Suppressor macrophage (primary cell): ENCODE measurements at places on chromosomes 4 and X.

DNA sequence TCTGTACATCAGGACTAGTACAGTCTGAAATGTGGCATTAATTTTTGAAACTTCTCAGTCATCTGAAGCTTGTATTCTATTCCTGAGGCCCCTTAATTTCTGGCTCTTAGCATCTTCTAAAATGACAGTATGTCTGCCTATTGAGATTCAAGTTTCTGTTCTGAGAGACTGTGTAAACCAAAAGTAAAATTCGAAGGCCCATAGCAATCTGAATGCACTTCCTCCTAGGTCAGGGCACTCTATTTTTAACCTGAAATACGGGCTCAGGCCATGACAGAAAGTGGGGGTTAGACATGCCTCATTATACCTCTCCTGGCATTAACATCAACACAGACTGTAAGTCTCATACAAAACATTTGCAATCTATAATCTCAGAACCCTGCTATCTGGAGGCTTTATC lies 584.4 kb downstream of the KLHL4 start:
- DNase-seq, result no peak

- no peak for DNase-seq
Measured at GRCh38 chr4:146282657-146283056, 68.3 kb downstream of the REELD1 start.

DNA sequence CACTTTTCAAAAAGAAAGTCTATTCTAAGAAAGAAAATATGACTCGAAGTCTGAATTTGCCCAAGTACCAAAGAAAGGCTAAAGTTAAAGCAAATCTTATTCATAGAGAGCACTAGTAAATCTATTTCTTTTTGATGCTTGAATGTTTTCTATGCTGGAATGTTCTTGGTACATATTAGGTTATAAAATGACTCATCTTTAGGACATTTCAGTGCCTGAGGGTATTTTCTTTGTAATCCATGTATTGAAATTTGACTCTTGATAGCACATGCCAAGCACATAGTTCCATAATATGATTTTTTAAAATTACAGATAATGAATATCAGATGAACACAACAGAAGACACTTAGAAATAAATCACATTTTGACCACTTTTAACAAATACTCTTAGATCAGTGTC lies 232.8 kb downstream of the TRIML1 start:
- DNase-seq, result no peak

GRCh38 chr4:13364653-13365052 lies 119.5 kb downstream of the RAB28 start:
- DNase-seq, result no peak

DNA sequence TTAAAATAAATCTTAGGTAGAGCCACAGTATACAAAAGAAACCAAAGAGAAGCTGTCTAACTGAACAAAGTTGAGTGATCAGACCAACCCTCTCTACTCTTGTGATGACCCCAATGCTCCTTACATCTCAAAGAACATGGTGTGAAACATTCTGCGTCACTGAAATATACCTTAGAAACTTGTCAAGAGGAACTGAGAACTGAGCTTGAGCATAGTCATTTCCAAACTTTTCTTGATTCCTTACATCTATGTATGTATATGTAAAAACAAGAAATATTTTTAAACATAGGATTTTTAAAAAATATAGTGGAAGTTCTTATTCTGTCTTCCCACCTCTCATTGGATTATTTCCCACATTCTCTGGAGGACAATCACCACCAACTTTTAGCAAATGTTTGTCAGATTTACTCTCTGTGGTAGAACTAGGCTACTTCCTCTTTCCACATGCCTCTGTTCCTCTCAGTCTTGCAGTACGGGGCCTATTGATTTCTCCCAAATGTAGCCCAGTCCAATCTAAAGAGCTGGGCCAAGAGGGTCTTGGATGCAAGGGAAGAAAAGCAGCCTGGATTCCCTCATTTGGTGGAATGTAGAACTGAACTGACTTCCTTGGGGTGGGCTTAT lies 98.2 kb upstream of the HHIP start:
- DNase-seq, result no peak
